CD4-positive, alpha-beta T cell treated with Interleukin-1 beta for 1 hour (primary cell): ENCODE measurements at places on chromosomes 16 and 17.

DNA sequence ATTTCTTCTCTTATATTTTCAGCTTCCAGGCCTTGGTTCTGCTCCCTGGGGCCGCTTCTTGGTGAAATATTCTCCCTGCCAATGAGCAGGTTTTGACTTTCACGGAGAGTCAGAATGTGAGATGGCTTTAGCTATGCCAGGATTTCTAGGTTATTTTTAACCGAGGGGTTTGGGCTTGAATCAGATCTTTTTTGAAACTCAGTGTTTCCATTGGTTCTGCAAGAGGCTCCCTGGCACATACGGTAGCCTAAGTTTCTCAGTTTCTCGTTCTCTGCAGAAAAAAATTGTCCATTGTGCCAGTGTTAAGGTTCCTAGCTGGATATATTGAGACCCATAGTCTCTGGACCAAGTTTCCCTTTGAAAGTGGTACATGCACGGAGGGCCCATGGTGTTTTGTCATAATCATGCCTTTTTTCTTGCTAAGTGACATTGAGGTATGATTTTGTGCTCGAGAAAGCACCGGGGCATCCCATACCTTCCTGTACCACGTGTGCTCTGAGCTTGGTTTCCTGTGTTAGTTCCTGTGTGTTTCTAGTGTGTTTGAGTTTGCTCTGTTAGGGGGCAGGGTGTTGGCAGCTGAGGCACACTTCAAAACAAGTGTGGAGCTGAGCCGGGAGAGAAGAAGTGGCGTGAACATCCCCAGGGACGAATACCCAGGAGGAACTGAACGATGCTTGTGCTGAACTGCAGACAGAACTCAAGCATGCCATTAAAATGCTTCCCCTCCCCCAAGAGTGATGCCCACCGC, 127.2 kb downstream of the HS3ST3B1 start:
- DNase-seq, result peak; percentile 62

DNA sequence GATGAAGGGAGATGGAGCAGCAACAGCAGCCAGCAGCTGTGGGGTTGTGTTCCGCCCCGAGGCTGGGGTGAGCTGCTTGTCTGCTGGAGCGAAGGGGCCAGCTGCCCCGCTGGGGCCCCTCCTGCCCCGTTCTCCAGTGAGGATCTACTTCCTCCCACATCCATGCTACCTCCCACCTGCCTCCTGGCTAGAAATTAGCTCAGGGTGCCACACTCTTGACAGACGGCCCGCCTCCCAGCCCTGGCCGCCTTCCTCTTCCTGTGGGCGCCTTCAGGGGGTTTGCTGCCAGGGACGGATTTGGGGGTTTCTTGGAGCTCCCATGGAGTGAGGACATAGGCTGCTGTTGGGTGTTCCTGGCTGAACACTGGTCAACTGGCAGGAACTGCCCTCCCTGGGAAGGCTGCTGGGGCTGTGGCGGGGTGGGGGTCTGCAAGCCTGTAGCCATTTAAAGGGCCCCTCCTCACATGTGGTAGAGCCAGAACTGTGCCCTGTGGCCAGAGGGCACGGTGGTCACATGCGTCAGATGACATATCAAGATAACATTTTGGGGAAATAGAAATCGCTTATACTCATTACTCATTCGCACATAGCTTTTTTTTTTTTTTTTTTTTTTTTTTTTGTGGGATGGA, 13.1 kb downstream of the TBC1D24 start:
- DNase-seq, result no peak

- no peak for DNase-seq
These were observed 9.2 kb downstream of the DYNC1LI2 start for GRCh38 chr16:66741950-66742808.

DNA sequence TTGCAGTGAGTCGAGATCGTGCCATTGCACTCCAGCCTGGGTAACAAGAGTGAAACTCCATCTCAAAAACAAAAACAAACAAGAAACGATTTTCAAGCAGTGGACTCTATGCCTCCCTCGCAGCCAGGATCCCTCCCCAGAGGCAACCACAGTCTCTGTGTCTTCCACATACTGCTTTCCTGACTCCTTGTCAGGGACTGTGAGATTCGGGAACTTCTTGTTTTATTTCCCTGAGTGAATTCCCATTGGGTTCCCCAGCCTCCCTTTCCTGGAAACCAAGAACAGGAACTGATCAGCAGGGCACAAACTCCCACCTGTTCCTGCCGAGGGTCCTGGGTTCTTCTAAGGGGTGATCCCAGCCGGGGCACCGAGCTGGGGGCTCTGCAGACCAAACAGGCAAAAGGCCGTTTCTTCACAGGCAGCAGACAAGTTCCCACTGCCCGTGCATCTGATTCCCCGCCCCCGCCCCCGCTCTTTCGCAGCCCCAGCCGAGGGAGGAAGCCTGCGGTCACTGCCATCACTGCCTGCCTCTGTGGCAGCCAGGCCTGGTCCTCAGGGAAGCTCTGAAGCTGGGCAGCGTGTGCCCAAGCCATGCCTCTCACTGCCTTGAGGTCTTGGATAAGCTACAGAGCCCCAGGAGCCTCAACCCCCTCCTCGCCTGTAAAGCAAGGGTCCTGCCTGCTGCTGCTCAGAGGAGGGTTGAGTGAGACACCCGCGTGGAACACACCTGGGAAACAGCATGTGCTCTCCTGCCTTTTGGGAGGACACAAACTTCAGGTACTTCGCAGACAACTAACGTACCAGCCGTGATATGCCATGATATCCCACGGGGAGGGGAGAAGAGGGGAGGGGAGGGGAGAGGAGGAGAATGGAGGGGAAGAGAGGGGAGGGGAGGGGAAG, 5.5 kb upstream of the PIEZO1 start:
- DNase-seq, result peak; percentile 65

DNA sequence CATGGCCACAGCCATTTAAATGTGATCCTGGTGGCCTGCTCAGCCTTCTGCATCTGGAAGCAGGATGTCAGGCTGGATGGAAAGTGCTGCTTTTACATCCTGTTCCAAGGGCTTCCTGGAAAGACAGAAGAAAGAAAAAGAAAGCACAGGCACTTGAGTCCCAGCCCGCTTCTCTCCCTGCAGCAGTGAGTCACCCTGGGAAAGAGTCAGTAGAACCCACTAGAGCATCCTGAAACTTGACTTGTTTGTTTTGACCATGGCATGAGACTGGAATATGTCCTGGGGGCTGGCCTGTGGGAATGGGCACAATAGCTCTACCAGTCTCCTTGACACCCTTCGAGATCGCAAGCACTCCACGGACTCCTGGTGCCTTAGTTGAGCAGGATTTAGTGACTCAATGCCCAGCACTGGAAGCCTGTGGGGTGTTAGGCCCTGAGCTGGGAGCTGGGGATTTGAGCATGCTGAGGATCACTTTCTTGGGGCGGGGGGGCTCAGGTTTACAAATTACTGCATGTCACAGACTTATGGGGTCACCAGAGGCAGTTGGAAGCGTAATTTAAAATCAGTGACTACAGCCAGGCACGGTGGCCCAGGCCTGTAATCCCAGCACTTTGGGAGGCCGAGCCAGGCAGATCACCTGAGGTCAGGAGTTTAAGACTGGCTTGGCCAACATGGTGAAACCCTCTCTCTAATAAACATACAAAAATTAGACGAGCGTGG, 22.1 kb upstream of the GNA13 start:
- DNase-seq, result no peak

- peak; percentile 53 for DNase-seq
These were observed 5.5 kb upstream of the MED11 start for GRCh38 chr17:4725646-4726310.

GRCh38 chr17:5092218-5093010, 14.1 kb downstream of the ZFP3 start:
- DNase-seq, result no peak

DNA sequence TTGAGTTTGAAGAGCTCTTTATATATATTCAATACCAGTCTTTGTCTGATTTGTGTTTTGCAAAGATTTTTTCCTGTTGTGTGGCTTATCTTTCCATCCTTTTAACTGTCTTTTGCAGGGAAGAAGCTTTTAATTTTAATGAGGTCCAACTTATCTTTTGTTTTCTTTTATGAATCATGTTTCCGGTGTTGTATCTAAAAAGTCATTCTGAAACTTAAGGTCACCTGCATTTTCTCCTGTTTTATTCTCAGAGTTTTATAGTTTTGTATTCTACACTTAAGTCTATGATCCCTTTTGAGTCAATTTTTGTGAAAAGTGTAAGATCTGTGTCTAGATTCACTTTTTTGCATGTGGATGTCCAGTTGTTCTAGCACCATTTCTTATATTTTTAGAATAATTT, 24.6 kb upstream of the COX10 start:
- no peak for DNase-seq

- DNase-seq, result no peak
These were observed 335.3 kb downstream of the SNX29 start for GRCh38 chr16:12311877-12312276.
